ENCODE measurements at places on chromosomes 1 and 21. TPM values are rescaled to one million over a fixed set of nuclear protein-coding genes. Genes with fewer than 3 reads are reported as not detected.

The CORT gene
- polyA plus RNA-seq: 1.1 TPM

The FAM177B gene
- polyA plus RNA-seq: not detected

The ZZZ3 gene
- polyA plus RNA-seq: 21.6 TPM

The CACNA1S gene
- polyA plus RNA-seq: 25.5 TPM

The SYT11 gene
- 2.8 TPM for polyA plus RNA-seq

The IGSF5 gene
- not detected for polyA plus RNA-seq

The REN gene
- not detected for polyA plus RNA-seq

The ADAMTSL4 gene
- 20.4 TPM for polyA plus RNA-seq

The RGS4 gene
- 0.09 TPM for polyA plus RNA-seq

The ARID1A gene
- polyA plus RNA-seq: 20.8 TPM

GRCh38 chr1:61828805-61829204, 86.5 kb downstream of the PATJ start:
- no peak for DNase-seq

GRCh38 chr1:211783266-211783665, 47.3 kb downstream of the LPGAT1 start:
- no peak for DNase-seq

- no peak for DNase-seq
Measured at GRCh38 chr1:17239420-17239819, 9.5 kb upstream of the PADI3 start.

GRCh38 chr21:33449616-33450015, 30.2 kb downstream of the TMEM50B start:
- DNase-seq: no peak

DNA sequence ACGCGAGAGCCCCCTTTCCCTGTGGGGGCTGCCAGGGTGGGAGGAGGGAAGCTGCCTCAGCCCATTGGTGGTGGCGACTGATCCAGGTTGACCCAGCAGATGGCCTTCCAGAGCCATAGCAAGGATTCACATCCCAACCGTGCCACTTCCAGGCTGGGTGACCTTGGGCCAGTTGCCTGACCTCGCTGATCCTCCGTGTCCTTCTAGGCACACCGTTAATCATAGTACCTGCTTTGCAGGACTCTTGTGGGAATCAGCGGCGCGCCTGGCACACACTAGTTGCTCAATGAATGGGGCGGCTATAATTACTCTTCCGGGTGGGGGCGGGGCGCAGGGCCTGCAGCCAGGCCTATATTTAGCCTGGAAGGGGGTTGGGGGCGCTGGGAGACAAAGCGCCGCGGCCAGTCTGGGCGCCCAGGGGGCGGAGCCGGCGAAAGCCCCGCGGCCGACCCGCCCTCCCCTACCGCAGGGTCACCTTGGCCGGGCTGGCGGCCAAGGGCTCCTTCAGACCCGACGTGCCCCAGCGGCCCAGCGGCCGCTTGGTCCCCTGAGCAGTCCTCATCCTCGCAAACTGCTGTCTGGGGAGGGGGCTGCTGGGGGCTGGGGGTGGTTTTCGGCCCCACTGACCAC, 5.1 kb downstream of the HSPB7 start:
- peak; percentile 95 for DNase-seq

GRCh38 chr1:109615879-109616278, 3.5 kb downstream of the GNAT2 start:
- no peak for DNase-seq

GRCh38 chr1:28246427-28246832, 10.5 kb downstream of the ATP5IF1 start:
- DNase-seq: no peak

DNA sequence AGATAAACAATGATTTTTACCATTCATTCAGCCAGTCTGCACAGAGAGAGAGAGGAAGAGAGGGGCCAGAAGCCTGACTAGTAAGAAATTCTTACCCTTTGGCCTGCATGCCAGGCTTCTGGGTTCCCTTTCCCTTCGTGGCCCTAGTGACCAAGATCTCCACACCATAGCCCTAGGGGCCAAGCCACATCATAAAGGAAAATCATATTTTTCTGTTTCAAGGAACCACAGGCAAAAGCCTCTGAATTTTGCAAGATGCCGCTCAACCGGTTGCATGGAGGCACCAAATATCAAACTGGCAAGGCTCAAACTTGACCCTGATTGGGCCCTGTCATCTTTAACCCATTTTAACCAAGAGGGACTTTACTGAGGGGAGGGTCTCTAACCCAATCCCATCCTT, 103.1 kb upstream of the SOX13 start:
- no peak for DNase-seq

DNA sequence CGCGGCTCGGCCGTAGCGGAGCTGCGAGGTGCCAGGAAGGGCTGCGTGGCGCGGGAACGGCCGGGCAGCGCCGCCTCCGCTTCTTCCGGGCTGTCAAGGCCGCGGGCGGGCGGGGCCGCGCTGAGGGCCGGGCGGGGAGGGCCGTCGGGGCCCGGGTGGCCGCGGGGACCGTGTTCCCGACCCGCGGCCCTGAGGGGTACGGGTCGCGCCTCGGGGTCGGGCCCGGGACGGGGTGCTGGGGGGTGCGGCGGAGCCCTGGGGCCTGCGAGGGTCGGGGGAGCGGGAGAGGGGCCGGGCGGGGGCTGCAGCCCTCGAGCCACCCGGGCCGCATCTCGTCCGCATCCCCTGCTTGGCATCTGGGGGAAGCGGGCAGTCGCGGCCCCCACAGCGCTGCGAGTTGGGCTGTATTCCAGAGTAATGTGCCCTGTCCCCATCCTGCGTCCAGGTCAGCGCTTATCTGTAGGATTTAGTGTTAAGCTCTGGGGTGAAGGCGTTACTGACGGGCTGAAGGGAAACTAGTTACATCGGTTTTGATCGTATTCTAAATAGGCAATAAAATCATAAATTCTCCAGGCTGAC, 379 bp downstream of the RER1 start:
- no peak for DNase-seq

GRCh38 chr21:44425895-44426662, 29.2 kb upstream of the LRRC3 start:
- no peak for DNase-seq

DNA sequence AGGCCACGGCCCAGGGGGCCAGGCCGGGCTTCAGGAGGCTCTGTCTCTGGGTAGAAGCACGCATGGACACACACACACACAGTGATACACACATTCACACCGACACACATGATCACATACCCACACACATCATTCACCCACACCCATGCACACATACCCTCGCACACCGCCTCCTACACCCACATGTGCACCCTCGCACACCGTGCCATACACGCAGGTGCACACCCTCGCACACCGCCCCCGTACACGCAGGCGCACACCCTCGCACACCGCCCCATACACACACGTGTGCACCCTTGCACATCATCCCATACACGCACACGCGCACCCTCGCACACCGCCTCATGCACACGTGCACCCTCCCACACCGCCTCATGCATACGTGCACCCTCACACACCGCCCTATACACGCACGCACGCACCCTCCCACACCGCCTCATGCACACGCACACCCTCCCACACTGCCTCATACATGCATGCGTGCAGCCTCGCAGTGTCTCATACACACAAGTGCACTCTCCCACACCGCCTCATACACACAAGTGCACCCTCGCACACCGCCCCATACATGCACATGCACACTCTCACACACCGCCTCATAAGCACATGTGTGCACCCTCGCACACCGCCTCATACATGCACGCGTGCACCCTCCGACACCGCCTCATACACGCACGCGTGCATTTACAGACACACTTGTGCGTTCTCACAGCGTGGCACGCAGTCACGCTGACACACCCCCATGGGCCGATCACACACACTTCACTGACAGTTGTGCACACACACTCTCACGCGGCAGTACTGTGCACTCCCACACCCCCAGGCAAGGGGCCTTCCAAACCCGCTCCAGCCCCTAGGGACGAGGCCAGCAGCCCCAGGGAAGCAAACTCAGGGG, 128.1 kb downstream of the SIK1 start:
- no peak for DNase-seq

GRCh38 chr1:48182439-48182838, 40.1 kb upstream of the SLC5A9 start:
- no peak for DNase-seq
